Stimulated activated CD4-positive, alpha-beta T cell treated with anti-CD3 and anti-CD28 coated beads, Interleukin-2, amount 100 ng/mL, for 48 hours (primary cell): ENCODE measurements at places on chromosomes 6 and 20.

DNA sequence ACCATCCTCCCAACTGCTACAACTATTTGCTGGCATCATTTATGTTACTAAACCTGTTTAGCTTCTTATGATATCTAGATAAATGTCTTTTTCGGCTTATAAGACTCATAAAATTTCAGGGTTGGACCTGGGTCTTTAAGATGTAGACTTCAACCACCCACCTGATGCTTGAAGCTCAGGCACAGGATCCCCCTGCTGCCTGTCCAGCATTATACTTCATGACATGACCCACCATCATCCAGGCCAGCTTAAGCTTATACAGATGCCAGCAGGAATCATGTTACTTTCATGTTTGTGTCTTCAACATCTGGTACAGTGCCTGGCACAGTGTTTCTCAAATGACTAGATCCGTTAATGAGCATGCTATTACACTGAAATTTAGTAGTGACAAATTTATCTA is 47.4 kb downstream of the SLC17A5 start:
- no peak for DNase-seq

DNA sequence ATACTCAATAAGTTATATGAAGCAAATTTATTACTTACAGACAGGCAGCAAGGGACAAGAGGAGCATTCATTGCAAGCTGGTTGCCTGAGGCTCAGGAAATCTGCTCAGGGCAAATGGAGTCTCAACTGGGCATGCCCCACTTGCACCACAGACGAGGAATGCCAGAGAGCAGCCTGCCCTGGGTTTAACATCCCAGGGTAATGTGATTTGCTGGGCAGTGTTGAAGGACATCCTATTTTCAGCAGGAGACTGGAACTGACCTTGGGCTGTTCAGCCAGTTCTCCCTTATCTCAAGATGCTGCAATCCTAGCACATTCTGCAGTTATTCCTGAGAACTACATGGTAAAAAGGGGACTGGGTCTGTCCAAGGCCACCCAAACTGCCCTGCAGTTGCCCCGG is 3.8 kb upstream of the ENTPD6 start:
- DNase-seq, result no peak

- DNase-seq, result no peak
These were observed 50.6 kb upstream of the GGTLC1 start for GRCh38 chr20:24039196-24039595.

DNA sequence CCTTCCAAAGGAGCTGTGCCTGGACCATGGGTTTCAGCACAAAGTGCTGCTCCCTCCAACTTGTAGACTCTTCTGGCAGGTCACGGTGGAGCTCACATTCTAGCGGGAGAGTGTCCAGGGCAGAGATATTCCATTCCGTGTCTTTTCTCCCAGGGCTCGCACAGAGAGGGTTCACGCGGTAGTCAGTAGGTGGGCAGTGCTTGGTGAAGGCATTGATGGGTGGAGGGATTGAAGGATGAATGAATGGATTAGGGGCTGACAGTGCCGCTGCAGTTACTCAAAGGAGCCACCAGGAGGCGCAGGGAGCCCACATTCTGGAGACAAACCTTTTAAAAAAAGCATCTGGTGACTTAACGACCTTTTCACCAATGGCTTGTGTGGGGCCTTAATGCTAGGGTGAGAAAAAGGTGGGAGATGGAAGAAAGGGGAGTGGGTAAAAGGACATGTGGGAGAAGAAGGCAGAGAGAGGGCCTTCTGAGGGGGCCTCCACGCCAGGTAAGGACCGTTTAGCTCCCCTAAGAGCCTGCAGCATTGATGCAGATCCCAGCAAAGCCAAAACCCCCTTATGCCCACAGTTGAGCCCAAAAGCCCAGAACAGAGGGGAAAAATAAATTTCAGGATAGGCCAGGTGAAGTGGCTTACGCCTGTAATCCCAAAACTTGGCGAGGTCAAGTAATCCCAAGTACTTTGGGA is 17.5 kb upstream of the FAM110A start:
- peak; percentile 58 for DNase-seq

DNA sequence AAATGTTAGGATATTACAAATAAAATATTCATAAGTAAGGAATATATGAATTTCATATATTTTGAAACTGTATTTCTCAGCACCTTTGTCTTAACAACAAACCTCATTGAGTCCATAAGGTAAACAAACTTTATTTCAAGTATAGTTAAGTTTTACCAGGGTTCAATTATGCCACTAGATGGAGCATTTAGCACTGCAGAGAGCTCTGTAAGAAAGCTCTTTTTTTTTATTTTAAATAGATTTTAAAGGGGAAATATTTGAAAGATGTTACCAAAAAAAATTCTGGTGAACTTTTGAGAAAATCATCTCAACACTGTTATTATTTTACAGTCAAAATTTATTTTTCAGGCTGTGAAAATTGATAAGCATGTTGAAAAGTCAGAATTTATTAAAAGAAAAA is 955.2 kb upstream of the EYS start:
- DNase-seq, result no peak

DNA sequence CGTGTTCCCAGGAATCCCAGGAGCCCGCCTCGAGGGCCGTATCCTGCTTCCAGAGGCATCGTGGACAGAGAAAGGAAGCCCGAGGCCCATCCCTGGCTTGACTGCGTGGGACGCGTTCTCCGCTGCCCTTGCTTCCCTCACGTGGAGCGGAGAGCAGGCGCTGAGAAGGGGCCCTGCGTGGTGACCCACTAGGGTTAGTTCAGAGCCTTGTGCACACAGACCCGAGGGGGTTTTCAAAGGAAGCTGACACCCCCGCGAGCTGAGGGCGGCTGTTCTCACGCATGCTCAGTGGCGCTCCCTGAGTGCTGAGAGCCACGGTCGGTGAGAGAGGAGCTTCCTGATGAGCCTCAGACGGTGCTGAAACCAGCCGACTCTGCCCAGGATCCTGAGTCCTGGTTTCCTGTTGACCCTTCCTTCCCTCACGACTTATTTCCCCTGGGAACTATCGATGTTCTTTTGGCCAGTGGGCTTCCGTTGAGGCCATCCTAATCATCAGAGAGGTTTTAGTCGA is 28.9 kb upstream of the CCR6 start:
- peak; percentile 30 for DNase-seq

DNA sequence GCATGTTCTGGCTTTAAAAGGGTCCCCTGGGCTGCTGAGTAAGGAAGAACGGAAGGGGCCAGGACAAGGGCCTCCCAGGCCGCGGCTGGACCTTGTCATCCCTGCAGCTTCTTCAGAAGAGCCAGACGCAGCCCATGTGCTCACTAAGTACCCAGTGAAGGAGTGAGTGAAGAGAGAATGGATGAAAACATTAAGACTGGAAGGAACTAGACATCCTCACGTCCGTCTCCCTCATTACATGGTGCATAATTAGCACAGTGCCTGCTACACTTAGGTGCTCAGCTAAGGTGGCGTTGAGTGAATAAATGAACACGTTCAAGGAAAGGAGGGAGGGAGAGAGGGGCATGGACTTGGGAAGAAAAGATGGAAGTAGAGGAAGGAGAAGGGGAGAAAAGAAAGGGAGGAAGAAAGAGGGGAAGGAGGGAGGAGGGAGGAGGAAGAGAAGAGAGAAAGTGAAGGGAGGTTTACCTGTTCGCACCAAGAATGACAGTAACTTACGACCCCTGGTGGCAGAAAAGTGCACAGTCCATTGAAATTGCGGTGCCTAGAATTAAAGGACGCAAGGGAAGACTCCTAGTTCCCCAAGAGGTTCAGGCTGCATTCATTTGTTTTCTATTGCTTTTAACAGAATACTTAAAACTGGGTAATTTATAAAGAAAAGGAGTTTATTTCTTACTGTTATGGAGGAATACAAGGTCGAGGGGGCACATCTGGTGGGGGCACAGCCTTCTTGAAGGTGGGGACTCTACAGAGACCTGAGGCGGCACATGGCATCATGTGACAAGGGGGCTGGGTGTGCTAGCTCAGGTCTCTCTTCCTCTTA is 8.0 kb downstream of the TP53RK start:
- DNase-seq, result peak; percentile 66

- no peak for DNase-seq
These were observed 39.3 kb upstream of the EYS start for GRCh38 chr6:65746302-65746701.

- DNase-seq, result no peak
These were observed 43.8 kb upstream of the TMEM181 start for GRCh38 chr6:158516098-158516497.

DNA sequence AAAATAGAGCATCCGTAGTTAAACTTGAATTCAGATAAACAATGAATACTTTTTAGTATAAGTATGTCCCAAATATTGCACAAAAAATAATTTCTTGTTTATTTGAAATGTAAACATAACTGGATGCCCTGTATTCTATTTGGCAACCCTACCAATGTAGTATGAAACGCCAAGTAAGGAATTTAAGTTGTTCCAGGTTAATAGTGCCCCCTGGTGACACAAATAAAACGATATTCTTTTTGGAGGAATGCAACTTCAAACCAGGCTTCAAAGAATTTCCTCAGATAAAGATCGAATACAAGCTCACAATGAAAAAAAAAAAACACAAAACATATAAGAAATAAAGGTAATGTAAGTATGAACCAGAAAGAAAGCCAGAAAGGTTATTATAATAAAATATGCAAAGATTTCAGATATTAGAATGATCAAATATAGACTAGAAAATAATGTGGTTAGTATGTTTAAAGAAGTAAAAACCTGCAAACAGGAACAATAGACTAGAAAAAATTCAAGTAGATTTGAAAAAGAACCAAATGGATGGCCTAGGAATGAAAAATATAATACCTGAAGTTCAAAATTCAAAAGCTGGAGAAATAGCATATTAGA is 18.4 kb upstream of the AKAP7 start:
- no peak for DNase-seq

- DNase-seq, result no peak
These were observed 31.2 kb downstream of the MUC22 start for GRCh38 chr6:31041372-31041974.

DNA sequence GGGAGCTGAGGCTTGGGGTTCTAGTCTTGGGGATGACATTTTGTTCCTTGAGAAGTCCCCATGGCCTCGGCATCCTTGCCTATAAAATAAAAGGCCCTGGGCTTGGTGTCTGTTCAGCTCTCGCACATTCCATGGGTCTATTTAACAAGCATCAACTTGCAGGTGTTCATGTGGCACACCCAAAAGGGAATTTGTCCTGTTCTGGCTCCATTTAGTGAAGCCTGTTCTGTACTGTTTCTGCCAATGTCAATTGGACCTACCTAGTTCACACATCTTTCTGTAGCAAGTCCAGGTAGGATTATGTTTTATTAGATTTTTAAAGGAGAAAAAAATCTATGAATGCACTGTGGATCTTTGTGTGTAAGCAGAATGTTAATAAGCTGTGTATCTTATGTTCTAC is 262.0 kb downstream of the HIVEP2 start:
- no peak for DNase-seq

DNA sequence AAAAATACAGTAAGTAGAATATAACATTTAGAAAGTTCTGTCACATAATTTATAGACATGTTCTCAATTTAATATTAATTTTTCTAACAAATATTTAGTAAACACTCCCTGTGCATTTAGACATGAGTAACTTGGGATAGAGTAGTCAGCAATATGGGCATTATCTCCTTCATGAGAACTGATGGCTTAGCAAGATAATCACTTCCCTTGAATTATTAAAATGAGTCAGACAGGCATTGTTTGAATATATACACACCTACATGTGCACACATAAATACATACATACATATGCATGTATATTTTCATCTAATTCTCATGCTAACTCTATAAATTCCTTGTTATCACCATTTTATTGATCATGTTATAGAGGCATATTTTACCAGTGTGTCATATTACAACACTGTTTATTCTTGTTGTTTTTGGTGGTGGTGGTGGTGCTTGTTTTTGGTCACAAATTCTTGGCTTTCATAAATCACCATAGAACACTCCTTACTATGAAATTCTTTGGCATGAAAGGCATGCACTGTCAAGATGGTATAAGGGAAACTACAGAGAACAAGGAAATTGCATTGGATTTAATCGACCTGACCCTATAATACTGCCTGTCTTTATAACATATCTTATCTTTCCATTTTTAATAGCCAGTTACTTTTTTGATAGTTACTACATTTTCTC is 434.5 kb upstream of the MANEA start:
- DNase-seq, result no peak

DNA sequence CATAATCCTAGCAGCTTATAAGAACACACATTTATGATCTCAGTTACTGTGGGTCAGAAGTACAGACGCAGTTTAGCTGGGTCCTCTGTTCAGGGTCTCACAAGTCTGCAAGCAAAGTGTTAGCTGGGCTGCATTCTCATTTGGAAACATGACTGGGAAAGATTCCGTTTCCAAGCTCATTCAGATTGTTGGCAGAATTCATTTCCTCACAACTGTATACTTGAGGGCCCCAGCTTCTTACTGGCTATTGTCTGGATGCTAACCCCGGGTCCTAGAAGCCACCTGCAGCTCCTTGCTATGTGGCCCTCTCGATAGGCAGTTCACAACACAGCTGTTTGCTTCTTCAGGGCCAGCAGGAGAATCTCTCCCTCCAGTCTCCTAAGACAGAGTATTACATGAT is 13.1 kb downstream of the TCP11 start:
- DNase-seq, result no peak

DNA sequence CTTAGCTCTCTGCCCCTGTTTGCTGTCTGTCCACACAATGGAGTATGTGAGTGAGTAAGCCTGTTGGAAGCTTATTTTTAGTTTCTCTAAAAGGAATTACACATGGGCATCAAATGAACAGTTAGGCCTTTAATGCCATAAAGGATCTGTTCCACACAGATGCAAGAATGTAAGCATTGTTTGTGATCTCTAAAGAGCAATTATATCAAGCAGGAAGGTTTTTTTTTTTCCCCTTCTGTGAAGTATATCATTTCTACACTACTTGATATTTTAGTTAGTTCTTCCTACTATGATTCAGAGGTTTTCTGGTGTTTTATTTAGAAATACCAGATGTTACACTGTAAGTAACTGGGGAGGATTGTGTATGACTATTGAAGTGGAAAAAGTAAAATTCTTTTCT is 627.5 kb downstream of the COL12A1 start:
- DNase-seq, result no peak

DNA sequence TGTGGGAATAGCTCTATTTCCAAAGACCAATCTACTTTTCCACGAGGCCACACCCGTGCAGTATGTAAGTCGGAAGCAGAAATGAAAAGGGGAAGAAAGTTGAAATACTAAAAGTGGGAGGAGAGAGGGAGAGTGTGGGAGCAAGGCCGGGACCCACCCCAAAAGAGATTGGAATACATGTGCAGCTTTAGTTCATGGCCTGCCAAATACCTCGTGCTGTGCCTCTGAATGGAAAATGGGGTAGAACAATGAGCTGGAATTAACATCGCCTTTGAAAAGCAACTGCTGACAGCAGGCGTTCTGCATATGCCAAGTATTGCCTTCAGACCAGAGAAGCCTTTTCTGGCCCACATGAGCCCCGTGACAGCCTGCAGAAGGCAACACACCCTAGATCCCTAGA is 155.6 kb downstream of the CD83 start:
- DNase-seq, result no peak

GRCh38 chr20:25030649-25031207 is 27.2 kb downstream of the ACSS1 start:
- DNase-seq, result no peak
